ENCODE measurements at places on chromosomes 5 and 9.

DNA sequence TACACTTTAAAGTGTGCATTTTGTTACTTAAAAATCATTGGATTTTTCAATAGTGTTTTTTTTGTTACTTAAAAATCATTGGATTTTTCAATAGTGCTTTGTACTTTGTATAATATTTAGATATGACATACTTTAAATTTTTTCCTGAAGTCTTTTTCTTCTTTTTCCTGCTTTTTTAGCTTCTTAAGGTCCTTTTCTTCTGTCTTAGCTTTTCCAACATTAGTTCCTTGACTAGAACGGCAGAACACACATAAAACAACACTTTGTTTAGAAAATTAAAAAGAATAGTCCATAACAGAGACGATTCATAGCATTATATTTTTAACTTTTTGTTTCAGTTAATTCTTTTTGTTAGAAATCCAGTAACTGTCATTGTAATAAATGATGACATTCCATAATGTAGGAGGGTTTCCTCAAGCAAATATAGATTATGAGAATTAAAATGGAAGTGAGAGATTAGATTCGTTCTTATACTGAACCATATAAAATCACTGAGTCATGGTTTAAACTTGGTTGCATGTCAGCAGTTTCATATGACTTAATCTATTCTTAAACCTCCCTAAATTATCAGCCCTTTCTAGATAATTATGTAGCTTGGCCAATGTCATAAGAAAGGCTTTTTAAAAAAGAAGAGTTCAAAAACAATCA lies 45.3 kb upstream of the RICTOR start:
- no peak for DNase-seq

DNA sequence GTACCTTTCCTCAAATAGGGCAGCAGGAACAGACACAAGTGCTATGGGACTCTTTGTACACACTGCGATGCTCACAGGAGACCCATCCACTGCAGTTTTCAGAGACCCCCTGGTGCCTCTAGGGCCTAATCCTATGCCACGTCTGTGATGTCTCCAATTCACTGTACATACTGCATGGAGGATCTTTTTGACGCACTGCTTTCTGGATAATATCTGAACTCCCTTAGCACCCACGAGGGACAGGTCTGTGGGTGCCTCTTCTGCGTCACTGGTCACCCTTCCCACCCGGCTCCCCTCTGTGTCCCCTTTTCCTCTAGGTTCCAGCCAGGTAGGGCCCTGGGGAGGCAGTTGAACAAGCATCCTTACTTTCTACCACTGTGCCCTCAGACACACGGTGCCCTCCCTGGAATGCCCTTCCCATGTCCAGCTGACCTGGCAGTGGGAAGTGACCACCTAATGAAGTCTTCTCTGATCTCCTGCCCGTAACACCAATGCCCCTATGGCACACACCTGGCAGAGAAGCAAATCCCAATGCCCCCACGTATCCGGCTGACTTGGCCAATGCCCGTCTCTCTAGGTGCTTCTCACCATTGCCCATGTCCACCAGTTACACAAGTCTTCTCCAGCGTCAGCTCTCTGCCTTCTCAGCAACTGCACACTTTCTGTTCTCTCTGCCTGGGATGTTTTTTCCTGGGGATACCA lies 41.5 kb downstream of the FOXI1 start:
- DNase-seq = no peak

DNA sequence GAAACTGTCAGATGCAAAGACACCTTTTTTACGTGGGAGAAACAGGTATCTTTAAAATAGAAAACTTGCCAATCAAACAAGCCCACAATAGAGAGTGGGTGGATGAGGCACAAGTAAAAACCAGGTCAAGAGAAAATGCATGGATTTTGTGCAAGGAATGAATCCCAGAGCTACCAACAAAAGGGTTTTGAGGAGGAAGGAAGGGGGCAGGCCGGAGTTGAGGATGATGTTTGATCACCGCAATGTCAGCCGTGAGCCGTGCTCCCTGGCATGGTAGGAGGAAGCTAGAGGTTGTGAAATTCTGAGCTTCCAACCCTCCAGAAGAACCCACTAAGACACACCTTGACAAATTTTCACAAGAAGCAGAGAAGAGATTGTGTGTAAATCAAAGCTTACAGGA lies 53.2 kb downstream of the HRH2 start:
- no peak for DNase-seq

- DNase-seq = peak; percentile 8
These were observed 3.9 kb upstream of the ADCY2 start for GRCh38 chr5:7391814-7392692.
